ENCODE measurements at places on chromosomes 7 and 10.
A peak's percentile ranks its signal among the peaks of the same experiment; 100 is the strongest.

- peak; percentile 98 for DNase-seq
Measured at GRCh38 chr10:29658984-29659965, 24.5 kb upstream of the SVIL start.

- DNase-seq, result no peak
Measured at GRCh38 chr7:100191775-100192174, 14.1 kb downstream of the STAG3 start.

DNA sequence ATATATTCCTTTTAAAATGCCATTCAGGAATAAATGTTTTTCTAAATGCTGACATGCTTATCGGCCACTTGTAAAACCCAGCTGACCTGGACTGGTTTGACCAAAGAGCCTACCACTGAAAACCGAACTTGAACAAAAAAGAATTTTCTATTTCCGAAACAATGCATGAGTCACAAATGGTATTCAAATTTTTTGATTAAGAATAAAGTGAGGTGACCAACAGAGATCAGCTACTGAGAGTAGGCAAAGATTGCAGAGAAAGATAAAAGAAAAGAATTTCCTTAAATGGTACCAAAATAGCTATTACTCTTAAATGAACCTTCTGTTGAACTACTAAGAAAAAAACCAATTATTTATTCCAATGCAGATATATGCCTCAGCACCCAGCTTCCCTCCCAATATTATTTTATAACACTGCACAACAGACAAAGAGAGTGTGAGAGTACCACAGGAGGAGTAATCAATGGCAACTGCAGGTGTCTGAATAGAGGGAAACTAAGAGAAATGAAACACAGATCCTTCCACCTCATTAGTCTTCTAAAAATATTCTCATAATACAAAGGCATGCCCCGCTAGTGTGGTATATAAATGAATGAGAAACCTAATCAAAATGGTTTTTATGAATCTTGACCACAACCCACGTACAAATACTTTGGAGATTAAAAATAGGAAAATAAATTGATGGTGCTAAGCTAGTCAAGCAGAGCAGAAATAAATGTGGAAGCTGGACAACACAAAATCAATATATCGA lies 20.1 kb downstream of the OSBPL3 start:
- DNase-seq, result no peak

- DNase-seq, result no peak
Measured at GRCh38 chr10:124296121-124296812, 122.5 kb downstream of the OAT start.

Measured in glomerular endothelial cell (primary cell).